Midbrain (tissue), 1 donor: ENCODE measurements at places on chromosomes 6 and 20.
A peak's percentile ranks its signal among the peaks of the same experiment; 100 is the strongest.

DNA sequence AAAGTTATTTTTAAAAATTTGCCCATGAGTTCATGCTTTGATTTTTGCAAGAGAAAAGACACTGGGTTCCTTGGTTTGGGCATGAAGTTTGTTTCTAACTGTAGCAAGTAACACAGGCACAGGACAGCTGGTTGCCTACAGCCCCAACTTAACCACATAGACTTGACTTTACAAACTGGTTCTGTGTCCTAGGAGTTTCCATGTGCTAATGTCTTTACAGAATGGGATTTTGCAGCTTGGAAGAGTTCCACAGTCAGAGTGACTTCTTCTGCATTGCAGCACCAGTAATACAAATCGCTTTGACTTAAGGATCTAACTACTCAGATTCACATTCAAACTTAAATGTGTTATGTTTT, 44.3 kb downstream of the OR2B2 start:
- DNase-seq = no peak

- no peak for DNase-seq
Observed at GRCh38 chr6:133218852-133219251, 22.3 kb upstream of the EYA4 start.

DNA sequence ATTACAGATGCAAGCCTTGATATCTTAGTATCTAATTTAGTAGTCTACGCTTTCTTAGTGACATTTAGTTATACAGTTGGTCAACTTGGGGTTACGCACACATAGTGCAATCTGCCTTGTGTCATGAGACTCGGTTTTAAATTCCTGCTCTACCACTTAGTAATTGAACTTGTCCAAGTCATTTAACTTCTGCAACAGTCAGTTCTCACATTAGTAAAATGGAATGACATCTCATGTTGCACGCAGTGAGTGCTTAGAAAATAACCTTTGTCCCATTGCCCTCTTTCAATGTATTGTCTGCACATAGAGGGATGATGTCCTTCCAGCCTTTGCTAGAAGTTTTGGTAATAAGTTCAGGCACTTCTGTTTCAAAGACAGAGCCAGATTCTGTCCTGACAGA, 48.6 kb downstream of the TMEM170B start:
- DNase-seq = no peak

- DNase-seq = no peak
Observed at GRCh38 chr6:162056745-162057144, 670.8 kb downstream of the PRKN start.

- no peak for DNase-seq
Observed at GRCh38 chr6:54366667-54367327, 58.6 kb downstream of the TINAG start.

DNA sequence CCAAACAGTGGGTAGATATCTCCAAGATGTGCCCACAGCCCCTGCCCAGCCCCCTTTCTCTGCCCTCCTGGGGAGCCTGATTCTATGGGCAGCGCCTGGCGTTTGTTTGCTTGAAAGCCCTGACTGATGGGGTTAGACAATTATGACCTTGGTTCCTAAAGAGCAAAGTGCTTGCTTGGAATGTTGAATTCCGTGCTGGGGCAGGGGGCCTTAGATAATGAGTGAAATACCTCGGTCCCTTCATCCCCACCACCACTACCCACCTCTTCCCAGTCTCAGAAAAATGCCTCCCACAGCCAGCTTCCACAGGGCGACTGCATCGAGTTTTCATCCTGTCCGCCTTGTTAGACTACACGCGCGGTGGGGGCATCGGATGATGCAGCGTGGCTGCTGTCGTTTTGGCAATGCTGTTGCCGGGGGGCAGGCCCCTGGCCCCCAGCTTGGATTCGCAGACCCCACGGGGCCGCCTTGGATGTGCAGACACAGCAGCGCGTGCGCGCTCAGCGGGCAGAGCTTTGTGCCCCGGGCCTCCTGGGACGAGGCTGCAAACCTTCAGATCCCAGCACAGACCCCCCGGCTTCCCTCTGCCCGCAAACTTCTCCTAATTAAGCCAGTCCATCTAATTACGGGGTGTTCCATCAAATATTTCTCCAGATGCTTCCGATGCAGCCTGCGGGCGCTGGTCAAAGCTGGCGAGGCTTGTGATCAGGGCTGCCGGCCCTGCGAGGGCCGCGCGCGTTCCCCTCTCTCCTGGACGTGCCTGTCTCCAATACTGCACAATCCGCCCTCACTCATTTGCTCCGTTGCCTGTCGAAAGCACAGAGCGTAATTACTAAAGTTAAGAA, 86.1 kb downstream of the LINC00237 start:
- no peak for DNase-seq

GRCh38 chr6:73514746-73515110, 6.1 kb downstream of the EEF1A1 start:
- no peak for DNase-seq

- no peak for DNase-seq
Observed at GRCh38 chr20:60304026-60304590, 345.9 kb downstream of the CDH26 start.

- DNase-seq = no peak
Observed at GRCh38 chr6:53696341-53696740, 30.8 kb upstream of the KLHL31 start.

- peak; percentile 55 for DNase-seq
Observed at GRCh38 chr6:118012944-118013343, 105.9 kb downstream of the SLC35F1 start.

DNA sequence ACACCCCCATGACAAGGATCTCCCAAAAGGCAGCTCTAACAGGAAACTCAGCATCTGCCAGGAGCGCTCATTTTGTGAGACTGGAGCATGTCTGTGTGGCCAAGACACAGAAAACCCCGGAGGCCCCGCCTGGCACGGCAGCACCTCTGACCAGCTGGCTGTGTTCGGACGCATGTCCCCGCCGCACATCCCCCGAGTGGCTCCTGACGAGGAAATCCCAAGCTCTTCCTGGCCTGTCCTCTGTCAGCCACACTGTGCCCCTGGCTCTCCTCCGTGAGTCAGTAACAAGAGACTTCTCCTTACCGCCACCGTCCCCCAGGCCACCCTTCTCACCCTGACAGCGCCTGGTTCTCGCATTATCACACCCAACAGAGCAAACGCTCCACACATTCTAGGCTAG, 14.4 kb downstream of the SLC2A4RG start:
- no peak for DNase-seq

- DNase-seq = peak; percentile 1
Observed at GRCh38 chr20:14470231-14470899, 133.0 kb upstream of the FLRT3 start.

DNA sequence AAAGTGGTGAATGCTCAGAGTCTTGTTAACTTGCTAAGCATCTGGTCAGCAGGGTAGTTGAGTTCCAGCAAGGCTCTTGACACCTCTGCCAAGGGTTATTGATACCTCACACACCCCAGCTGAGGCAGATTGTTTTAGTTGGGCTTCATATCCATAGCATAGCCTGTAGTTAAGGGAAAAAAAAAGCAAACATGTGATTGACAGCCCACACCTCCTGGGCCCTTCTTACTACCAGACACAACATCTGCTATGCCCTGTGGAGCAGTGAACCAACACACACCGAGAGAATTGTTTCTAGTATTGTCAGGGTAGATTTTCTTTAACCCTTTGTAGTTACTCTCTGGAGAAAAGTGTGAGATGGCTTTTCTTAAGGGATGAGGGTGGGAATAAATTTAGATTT, 697.0 kb upstream of the POU3F2 start:
- DNase-seq = no peak

- no peak for DNase-seq
Observed at GRCh38 chr20:33400812-33401183, 521 bp downstream of the CDK5RAP1 start.
